ENCODE measurements at places on chromosomes 11 and 22.

GRCh38 chr11:2327032-2327431 lies 25.2 kb downstream of the TSPAN32 start:
- no peak for DNase-seq

GRCh38 chr11:1701091-1701807 lies 4.3 kb downstream of the KRTAP5-6 start:
- DNase-seq = no peak

GRCh38 chr22:46738647-46739093 lies 618 bp upstream of the CERK start:
- DNase-seq = no peak

GRCh38 chr11:17076517-17077239 lies 789 bp downstream of the RPS13 start:
- DNase-seq = no peak

GRCh38 chr11:61369372-61370348 lies 7.5 kb downstream of the TMEM138 start:
- DNase-seq = no peak

DNA sequence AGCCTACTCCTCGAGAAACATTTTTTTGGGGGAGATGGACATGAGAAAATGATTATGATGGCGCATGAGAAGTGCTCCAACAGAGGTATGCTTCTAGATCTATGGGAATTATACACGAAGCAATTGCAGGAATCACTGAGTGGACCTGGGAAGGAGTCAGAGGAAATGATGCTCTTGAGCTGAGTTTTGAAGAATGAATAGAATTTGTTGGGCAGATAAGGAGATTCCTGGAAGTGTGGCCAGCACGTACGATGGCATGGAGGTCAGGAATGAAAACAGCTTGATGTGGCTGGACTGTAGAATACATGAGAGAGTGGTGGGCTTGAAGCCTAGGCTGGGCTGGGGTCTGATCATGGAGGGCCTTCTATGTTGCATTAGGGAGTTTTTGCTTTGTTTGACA lies 31.7 kb downstream of the ADAMTS15 start:
- DNase-seq = no peak

GRCh38 chr11:116860303-116860702 lies 22.9 kb upstream of the APOA1 start:
- no peak for DNase-seq

GRCh38 chr22:36017651-36018091 lies 11.0 kb downstream of the RBFOX2 start:
- no peak for DNase-seq

- no peak for DNase-seq
These were observed 261.9 kb upstream of the LUZP2 start for GRCh38 chr11:24234822-24235508.

- no peak for DNase-seq
These were observed 27.9 kb downstream of the SHANK3 start for GRCh38 chr22:50700387-50701075.

GRCh38 chr11:44130751-44131150 lies 35.3 kb downstream of the EXT2 start:
- DNase-seq = no peak

DNA sequence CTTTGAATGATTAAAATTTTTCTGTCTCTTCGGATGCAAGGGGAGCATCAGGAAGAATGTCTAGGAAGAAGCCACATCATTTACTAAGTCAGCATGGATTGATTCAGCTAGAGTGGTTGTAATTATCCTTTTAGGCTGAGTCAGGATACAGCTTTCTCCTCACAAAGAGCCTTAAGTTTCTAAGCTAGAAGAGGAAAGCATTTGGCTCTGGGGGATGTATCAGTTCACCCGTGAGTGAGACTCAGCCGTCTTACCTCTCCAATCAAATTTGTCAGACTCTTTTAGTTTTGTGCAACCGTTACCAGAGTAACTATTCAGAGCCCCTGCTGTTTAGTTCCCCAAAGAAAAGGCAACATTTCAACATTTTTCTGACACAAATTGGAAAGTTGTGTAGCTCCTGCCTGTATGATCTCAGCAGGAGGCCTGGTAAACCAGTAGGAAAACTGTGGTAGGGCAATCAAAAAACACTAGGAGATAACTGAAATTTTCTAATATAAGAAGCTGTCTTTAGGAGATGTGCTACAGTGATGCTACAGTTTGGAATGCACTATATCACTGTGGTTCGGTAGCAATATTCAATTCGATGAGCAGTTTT lies 432.4 kb upstream of the LUZP2 start:
- no peak for DNase-seq

DNA sequence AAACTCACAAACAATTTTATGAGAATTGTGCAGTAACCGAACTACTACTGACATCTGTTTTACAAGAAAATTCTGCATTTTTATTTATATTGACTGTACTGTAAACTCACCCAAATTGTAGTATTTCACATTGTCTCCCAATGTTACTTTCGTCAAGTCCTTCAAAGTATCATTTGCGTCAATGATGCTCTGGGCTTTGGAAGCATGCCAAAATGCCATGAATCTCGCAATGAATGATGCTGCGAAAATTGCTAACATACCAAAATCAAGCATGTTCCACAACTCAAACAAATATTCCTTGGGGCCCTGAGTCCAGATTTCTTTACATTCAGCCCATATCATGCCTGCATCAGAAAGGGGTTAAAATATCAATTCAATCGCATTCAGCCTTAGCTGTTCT lies 107.6 kb downstream of the TRPC6 start:
- no peak for DNase-seq

- no peak for DNase-seq
These were observed 56.6 kb downstream of the CSNK2A3 start for GRCh38 chr11:11296434-11296833.

DNA sequence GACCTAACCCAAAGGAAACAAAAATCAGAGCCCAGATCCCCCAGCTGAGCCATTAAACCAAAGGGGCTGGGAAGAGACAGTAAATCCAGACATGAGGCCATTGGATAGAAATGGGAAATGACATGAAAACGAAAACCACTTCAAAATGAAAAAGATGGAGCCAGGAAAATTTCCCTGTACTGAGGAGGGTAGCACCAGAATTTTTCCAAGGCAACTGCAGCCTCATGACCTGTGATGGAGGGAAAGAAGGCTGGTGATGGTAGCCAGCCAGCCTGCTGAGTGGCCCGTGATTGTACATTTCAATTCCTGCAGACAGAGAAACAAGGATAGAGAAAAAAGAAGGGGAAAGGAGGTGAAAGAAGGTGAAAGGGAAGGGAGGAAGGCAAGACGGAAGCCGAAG lies 268.4 kb upstream of the PLET1 start:
- DNase-seq = no peak

GRCh38 chr11:88337987-88338668 lies 592 bp upstream of the CTSC start:
- no peak for DNase-seq

- no peak for DNase-seq
These were observed 81.9 kb upstream of the RASSF10 start for GRCh38 chr11:12927221-12927620.
